IPS DF 19.7 (cell line): ENCODE measurements at places on chromosomes 7 and 10.
A peak's percentile ranks its signal among the peaks of the same experiment; 100 is the strongest.

GRCh38 chr10:12042409-12042796, 206 bp downstream of the UPF2 start:
- DNase-seq = no peak

DNA sequence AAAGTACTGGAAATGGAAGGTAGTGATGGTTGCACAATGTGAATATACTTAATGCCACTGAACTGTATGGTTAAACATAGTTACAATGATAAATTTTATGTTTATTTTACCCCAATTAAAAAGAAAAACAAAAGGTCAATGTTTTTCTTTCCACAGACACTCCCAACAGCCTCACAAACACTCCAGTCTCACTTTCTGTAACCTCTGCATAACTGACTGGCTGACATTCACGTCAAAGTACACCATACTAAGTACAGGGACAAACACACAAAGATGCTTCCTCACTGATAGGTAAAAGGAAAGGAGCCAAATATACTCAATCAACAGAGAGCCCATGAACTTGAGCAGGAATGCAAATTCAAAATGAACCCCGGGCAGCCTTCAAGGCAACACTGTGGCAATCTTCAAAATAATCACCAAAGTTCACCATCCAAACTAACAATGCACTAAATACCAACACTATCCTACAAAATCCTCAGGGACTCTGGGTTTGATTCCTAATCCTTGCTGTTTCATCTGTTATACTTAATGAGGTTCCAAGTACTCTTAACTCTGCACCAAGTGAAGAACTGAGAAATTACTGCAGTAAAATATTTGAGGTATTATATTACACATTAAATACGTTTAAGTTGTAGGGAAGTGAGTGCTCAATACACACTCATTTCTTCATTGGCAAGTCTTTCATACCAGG, 90.8 kb downstream of the ARMH3 start:
- no peak for DNase-seq

GRCh38 chr7:20539201-20539600, 76.3 kb upstream of the ABCB5 start:
- peak; percentile 35 for DNase-seq

DNA sequence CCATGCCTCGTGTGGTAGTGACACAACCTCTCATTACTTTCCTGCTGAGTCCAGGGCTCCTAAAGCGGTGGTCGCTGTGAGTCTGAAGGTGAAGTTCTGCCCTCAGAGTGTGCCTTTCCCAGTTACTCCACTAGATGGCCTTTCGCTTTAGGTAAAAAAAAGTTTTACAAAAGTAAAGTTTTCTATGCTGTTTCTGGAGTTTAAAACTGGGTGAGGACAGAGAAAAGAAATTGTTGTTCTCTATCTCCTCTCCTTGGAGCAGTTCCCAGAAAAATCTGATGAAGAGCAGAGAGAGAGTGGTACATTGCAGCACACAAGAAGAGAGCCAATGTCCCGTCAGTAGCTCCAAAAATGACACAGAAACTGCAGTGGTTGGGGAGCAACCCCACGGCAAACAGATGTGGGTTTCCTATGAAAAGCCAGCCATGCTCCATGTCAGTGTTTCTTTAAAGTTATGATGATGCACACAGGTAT, 257.1 kb downstream of the GLI3 start:
- no peak for DNase-seq

GRCh38 chr7:52920977-52921376, 114.5 kb upstream of the POM121L12 start:
- no peak for DNase-seq

GRCh38 chr7:141558544-141559183, 7.5 kb downstream of the AGK start:
- no peak for DNase-seq

- DNase-seq = no peak
Measured at GRCh38 chr7:71243736-71244410, 111.9 kb downstream of the GALNT17 start.

DNA sequence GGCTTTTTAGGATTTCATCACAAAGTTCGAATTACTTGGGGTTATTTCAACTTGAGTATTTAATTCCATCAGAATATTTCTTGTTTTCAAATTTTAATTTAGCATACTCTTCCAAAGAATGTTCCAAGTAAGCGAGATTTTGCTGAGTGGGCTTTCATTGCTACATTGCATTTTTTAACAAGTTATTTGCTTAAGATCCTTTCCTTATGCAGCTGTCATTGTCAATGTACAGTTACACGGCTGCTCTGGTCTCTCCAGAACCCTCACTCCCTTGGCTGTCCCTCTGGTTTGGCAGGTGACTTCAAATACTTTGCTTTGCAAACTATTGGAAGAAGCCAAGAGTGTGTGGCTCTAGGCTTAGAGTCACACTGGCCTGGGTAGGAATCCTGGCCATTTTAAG, 80.0 kb downstream of the CFAP58 start:
- DNase-seq = no peak

- DNase-seq = no peak
Measured at GRCh38 chr7:128322040-128322643, 21.6 kb downstream of the RBM28 start.

GRCh38 chr10:44976352-44977198, 2.0 kb downstream of the DEPP1 start:
- DNase-seq = no peak

DNA sequence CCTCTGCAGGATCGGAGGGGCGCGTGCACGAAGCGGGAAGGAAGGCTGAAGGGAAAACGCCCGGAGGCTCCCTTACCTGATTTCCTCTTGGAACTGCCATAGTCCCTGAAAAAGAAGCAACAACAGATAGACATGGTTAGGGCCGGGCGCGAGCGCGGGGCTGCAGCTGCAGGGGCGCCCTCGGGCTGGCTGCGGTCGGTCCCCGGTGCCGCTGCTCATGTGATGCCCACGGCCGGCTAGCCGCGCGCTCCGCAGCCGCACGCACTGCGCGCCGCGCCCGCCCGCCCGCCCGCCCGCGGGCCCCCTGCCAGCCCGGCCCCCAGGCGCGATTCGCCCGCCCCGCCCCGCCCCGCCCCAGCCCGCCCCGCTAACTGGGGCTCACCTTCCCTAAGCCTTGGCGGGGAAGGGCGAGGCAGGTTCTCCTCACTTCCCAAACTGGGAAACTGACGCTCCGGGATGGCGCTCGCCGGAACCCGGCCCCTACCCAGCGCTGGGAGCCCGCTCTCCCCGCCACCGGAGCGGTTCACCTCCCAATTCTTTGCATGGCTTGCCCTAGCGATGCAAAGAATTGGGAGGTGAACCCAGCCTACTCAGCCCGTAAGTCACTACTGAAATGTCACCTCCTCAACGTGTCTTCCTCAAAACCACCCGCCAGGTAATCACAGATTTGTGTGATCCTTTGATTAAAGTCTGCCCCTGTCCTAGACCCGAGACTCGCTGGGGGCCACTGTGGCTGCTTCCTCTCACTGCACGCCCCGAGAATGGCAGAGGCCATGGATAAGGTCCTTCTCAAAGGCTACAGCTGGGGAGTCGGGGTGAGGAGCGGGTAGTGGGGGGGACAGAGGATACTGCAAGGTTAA, 162.2 kb downstream of the SH3PXD2A start:
- no peak for DNase-seq

- no peak for DNase-seq
Measured at GRCh38 chr10:97574374-97575126, 2.0 kb downstream of the ANKRD2 start.

DNA sequence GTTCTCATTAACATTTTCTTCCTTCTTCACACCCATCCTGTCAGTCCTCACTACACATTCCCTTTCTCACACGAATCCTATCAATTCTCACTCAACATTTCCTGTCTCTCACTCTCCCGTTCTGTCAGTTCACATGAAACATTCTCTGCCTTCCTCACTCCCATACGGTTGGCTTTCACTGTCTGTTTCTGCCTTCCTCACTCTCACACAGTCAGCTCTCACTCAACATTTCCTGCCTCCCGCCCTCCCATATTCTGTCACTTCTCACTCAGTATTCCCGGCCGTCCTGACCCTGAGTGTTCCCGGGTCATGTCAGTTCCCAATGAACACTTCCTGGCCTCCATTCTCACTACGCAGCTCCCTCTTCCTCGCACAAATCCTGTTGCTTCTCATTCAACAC, 61.5 kb downstream of the DYNC2I1 start:
- no peak for DNase-seq

DNA sequence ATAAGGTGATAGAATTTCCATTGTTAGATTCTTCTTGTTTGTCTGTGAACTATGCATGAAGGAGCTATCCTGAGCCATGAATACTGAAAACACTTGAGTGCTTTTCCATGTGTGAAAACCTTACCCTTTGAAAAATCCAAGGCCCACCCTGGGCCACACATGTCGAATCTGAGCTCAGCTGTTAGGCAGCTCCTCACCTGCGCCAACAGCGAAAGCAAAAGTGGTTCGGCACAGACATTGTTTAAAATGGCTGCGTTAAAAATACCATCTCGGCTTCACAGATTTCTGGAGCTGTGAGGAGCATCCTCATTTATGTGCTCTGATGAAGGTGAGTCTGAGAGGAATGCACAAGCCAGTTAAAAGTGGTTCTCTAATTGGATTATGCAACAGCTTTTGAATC, 137.7 kb downstream of the NEUROD6 start:
- DNase-seq = no peak

DNA sequence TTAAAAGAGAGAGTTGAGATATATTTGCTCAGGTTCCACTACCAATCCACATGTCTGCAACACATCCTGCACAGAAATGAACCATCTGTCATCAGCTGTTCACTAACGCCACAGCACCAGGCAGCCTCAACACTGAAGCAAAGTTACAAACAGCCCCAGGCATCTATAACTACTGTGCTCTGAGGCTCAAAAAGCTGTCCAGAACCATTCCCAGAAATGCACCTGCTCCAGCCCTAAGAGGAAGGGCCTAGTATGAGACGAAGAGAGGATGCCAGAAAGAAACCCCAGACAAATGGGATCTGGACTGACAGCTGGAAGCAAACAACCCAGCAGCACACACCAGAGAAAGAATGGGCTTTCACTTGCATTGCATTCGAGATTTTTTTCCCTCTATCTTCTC, 159.3 kb downstream of the ELMO1 start:
- no peak for DNase-seq

GRCh38 chr7:74178632-74179031, 4.5 kb downstream of the EIF4H start:
- no peak for DNase-seq

DNA sequence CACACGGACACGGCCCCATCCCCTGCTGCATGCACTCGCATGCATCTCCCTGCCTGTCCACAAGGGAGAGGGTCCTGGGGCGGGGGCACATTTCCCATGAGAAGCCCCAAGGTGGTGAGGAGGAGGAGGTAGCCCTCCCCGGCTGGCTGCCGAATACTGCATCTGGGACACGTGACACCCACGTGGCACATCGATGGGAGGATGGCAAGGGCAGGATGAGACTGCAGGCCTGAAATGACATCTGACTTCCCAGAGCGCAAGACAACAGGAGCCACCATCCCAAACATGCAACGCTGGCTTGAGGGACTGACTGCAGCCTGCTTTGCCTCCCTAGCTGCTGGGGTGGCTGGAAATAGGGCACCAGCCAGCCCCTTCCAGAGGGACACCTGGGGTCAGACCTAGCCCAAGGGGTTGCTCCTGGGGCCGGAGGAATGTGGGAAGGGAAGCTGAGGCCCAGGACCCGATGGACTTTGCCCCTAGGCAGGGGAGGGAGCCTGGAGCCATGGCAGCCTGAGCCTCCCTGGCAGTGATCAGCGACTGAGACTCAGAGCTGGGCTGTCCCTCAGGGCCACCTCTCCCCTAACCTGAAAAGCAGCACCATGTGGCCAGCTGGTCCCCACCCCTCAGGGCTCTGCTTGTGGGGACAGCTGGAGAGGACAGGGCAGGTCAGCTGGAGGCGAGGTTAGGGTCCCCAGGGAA, 16.1 kb downstream of the BUD23 start:
- DNase-seq = no peak

GRCh38 chr10:109912335-109913281, 10.7 kb downstream of the XPNPEP1 start:
- DNase-seq = no peak

DNA sequence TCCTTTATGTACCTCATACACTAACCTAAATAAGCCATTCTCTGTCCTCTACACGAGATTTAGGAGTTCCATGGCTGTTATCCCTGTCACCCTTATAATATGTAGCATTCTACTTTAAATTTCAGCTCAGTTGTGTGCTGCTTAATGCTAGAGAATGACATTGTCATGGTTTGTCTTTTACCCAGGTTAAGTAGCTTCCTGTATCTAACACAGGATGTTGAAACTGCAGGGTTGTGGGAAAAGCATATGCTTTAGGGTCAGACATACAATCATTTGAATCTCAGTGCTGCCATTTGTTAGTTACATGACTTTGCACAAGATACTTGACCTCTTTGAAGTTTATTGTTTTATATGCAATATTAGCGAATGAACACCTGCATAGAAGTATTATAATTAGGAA, 235.1 kb upstream of the CACNA2D1 start:
- no peak for DNase-seq

- DNase-seq = no peak
Measured at GRCh38 chr10:34969171-34969570, 121.0 kb downstream of the CUL2 start.

- no peak for DNase-seq
Measured at GRCh38 chr7:118289476-118289875, 65.0 kb downstream of the ANKRD7 start.

GRCh38 chr10:54484186-54484585, 316.8 kb downstream of the PCDH15 start:
- DNase-seq = no peak

GRCh38 chr7:55965100-55965470, 700 bp downstream of the NIPSNAP2 start:
- no peak for DNase-seq

DNA sequence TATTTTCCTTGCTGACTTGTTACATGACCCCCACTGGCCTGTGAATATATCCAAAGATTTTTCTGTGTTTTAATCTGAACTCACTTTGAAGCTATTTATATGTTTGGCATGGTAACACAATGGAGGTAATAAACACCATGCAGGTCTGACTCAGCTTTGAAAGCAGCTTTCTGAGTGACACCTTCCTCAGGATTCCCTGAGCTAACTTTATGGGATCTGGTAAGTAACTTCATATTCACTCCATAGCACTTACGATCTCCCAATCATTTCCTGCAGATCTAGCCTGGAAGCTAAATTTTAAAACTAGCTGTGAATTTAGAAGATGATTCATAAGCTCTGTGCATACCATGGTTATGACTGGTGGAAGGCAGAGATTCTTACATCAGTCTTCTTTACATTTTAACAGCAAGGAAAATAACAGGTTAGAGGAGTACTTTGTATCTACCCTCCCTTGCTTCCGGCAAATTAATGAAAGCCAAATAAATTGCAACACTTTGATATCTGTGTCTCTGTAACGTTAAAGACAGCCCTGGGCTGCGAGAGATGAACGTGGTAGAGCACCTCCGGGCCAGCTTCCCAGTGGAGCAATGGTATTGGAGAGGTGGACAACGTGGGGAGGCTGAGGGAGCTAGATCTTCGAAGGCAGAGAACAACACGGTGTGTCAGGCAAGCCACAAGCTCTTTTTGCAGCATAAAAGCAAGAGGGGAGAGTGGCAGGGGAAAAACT, 170.2 kb upstream of the KLF14 start:
- DNase-seq = no peak

- DNase-seq = no peak
Measured at GRCh38 chr7:158468181-158468580, 119.4 kb downstream of the PTPRN2 start.

- DNase-seq = no peak
Measured at GRCh38 chr7:98990356-98990755, 112.0 kb downstream of the TRRAP start.
